ENCODE measurements at places on chromosomes 7 and 10. TPM values are rescaled to one million over a fixed set of nuclear protein-coding genes. Genes with fewer than 3 reads are reported as not detected.

DNA sequence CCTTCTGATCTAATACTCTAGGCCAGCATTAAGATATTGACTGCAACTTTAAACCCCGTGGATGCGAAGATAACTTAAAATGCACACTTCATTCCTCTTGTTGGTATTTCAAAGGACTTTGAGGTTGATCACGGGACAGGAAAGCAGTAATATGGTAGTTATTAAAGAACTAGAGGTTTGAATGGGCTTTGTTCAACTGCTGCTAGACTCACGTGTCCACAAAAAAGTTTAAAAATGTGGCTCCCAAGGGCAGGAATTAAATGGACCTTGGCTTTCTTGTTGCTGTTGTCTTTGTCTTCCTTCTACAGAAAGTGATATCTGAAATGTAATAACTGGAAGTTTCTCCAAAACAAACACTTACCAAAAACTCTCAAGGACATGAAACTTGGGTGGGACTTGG, 186.3 kb downstream of the XPNPEP1 start:
- H3K27me3 ChIP-seq: no peaks in the 10 kb centered on the region
- no peak overlapping the region for H3K27ac ChIP-seq
- H3K4me3 ChIP-seq: no peak overlapping the region
- DNase-seq: no peak
- H3K36me3 ChIP-seq: no peaks in the 10 kb centered on the region

- no peak for DNase-seq
- no peaks in the 10 kb centered on the region for H3K27me3 ChIP-seq
Observed at GRCh38 chr7:148723846-148724245, 25.1 kb downstream of the CUL1 start.

- no peak overlapping the region for H3K27ac ChIP-seq
- peak; percentile 14 for DNase-seq
- no peaks in the 10 kb centered on the region for H3K36me3 ChIP-seq
- no peak overlapping the region for H3K4me3 ChIP-seq
Observed at GRCh38 chr10:6416892-6417512, 163.1 kb downstream of the PRKCQ start.

DNA sequence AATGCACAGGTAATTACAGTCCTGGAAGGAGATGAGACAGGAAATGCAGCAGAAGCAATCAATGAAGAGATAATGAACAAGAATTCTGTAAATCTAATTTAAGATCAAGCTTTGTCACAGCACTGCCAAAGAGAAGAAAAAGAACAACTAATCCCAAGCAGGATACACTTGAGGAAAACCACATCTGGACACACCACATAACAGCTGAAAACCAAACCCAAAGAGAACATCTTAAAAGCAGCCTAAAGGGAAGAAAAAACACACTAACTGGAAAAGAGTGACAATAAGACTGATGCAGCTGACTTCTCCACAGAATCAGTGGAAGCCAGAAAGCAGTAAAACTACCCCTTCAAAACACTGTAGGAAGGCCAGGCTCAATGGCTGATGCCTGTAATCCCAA, 10.2 kb downstream of the CYTH3 start:
- peaks cover 37% of the 10 kb centered on the region for H3K4me1 ChIP-seq
- no peak overlapping the region for H3K27ac ChIP-seq
- peaks cover 1% of the 10 kb centered on the region for H3K27me3 ChIP-seq
- no peaks in the 10 kb centered on the region for H3K36me3 ChIP-seq

DNA sequence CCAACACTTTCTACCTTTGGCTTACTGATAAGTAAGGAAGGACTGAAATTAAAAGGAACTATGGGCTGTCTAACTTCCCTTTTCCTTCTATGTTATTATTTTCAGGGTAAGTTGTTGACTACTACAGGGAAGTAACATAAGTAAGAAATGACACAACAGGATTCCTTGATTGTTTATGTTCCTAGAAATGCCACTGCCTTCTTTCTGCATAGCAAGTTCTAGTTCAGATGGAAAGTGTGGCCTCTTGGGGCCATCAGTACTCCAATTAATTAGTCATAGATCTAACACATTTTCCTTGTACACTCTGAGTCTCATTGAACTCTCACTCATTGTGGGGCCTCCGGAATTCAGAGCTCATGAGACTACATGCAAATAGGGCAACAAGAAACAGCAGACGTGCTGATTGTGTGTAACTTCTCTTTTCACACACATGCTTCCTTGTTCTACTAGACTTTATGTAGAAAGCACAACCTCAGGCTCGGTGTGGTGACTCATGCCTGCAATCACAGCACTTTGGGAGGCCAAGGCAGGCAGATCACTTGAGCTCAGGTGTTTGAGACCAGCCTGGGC, 35.3 kb upstream of the HIBADH start:
- no peaks in the 10 kb centered on the region for H3K4me1 ChIP-seq
- H3K27me3 ChIP-seq: no peaks in the 10 kb centered on the region
- DNase-seq: no peak
- no peaks in the 10 kb centered on the region for H3K36me3 ChIP-seq
- H3K27ac ChIP-seq: no peak overlapping the region

DNA sequence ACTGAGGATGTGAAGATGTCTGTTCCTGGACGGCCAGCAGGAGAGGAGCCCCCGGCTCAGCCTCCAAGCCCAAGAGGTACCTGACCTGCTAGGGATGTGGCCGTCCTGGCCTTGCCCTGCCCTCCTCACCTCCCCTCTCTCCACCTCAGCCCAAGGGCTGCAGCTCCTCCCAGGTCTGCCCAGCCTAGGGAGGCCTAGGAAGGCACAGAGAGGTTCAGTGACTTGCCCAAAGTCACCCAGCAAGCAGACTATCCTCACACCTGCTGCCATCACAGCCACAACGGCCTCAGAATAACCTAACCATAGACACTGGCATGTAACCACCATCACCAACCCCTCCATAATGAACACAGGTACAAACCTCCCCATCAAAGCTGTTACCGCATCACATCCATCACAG, 38.7 kb upstream of the LRRC18 start:
- H3K27me3 ChIP-seq: no peaks in the 10 kb centered on the region
- no peak for DNase-seq
- H3K4me3 ChIP-seq: no peak overlapping the region
- H3K4me1 ChIP-seq: peaks cover 2% of the 10 kb centered on the region
- H3K36me3 ChIP-seq: no peaks in the 10 kb centered on the region

GRCh38 chr10:61973169-61973568, 71.7 kb downstream of the ARID5B start:
- no peak overlapping the region for H3K4me3 ChIP-seq
- peaks cover 17% of the 10 kb centered on the region for H3K4me1 ChIP-seq
- H3K27me3 ChIP-seq: no peaks in the 10 kb centered on the region
- H3K27ac ChIP-seq: no peak overlapping the region
- H3K36me3 ChIP-seq: peaks cover 5% of the 10 kb centered on the region
- no peak for DNase-seq

DNA sequence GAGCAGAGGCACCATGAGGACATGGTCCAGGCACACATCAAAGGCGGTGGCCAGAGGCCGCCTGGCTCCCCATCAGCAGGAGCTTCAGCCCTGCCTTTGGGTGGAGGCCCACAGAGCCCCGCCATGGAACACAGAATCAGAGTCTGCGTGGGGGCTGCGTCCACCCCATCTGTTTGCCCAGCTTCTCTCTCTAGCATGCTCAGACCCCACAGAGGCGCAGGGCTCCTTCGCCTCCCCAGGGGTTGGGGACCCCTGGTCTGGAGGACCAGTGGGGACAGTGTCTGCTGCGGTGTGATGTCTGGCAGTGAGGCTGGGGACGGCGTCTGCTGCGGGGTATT, 321.9 kb downstream of the PTPRN2 start:
- no peak overlapping the region for H3K27ac ChIP-seq
- DNase-seq: no peak
- H3K27me3 ChIP-seq: no peaks in the 10 kb centered on the region
- peaks cover 4% of the 10 kb centered on the region for H3K4me1 ChIP-seq

- H3K4me3 ChIP-seq: no peak overlapping the region
- H3K4me1 ChIP-seq: no peaks in the 10 kb centered on the region
- H3K27me3 ChIP-seq: no peaks in the 10 kb centered on the region
- no peak for DNase-seq
Observed at GRCh38 chr7:108973075-108973474, 403.4 kb downstream of the DNAJB9 start.

DNA sequence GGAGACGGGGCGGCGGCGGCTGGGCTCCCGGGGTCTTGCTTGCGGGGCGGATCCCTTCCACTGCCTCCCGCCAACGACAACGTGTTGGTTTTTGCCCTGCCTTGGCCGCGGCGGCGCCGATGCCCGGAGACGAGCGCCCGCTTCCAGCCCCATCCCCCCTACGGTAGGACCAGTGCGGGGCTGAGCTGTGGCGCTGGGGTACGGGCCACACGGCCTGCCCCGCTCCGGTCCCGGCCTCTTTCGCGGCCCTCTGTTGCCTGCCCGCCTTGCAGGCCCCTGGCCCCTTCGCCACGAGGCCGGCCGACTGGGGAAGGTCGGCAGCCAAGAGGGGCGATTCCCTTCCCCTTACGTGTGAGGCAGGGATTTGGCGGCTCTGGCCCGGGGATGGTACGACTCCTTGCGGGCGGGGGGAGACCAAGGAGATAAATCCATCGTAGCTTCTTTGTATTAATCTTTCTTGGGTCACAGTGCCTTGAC, 488 bp downstream of the EIF4H start:
- peaks cover 7% of the 10 kb centered on the region for H3K36me3 ChIP-seq
- no peak for DNase-seq
- peak overlapping the region; percentile 95 for H3K27ac ChIP-seq

GRCh38 chr10:2968401-2969058, 98.8 kb upstream of the PFKP start:
- H3K36me3 ChIP-seq: peaks cover 6% of the 10 kb centered on the region
- peaks cover 17% of the 10 kb centered on the region for H3K27me3 ChIP-seq
- no peak overlapping the region for H3K4me3 ChIP-seq
- H3K27ac ChIP-seq: no peak overlapping the region
- H3K4me1 ChIP-seq: no peaks in the 10 kb centered on the region
- no peak for DNase-seq

- no peak for DNase-seq
- no peaks in the 10 kb centered on the region for H3K27me3 ChIP-seq
- H3K4me1 ChIP-seq: peaks cover 81% of the 10 kb centered on the region
Observed at GRCh38 chr10:32299354-32299980, 47.5 kb downstream of the EPC1 start.

Gene ACSM6
- total RNA-seq: not detected

Gene PTF1A
- not detected for total RNA-seq

Gene ZNF25
- total RNA-seq: 11.0 TPM

Gene BUD23
- 69.7 TPM for total RNA-seq

Gene GNAI1
- 2.0 TPM for total RNA-seq

Gene RBP4
- not detected for total RNA-seq

Gene CYP26C1
- total RNA-seq: 0.44 TPM

Gene ETV1
- not detected for total RNA-seq

Gene SAMD9
- 49.9 TPM for total RNA-seq

Gene AKR1C4
- not detected for total RNA-seq

Gene CALCR
- not detected for total RNA-seq

Gene ADK
- total RNA-seq: 32.9 TPM

Gene CCSER2
- 95.5 TPM for total RNA-seq

Measured in naive thymus-derived CD8-positive, alpha-beta T cell (primary cell).